ENCODE measurements at places on chromosomes 6 and 20.

GRCh38 chr6:5083813-5084359, 1.3 kb upstream of the PPP1R3G start:
- H3K4me3 ChIP-seq: no peak overlapping the region
- H3K27ac ChIP-seq: no peak overlapping the region
- no peaks in the 10 kb centered on the region for H3K27me3 ChIP-seq
- no peak for DNase-seq

GRCh38 chr20:53677447-53678314, 84.0 kb upstream of the ZNF217 start:
- DNase-seq: no peak
- no peak overlapping the region for H3K4me3 ChIP-seq
- no peak overlapping the region for H3K27ac ChIP-seq
- no peaks in the 10 kb centered on the region for H3K27me3 ChIP-seq
- H3K4me1 ChIP-seq: peaks cover 6% of the 10 kb centered on the region

DNA sequence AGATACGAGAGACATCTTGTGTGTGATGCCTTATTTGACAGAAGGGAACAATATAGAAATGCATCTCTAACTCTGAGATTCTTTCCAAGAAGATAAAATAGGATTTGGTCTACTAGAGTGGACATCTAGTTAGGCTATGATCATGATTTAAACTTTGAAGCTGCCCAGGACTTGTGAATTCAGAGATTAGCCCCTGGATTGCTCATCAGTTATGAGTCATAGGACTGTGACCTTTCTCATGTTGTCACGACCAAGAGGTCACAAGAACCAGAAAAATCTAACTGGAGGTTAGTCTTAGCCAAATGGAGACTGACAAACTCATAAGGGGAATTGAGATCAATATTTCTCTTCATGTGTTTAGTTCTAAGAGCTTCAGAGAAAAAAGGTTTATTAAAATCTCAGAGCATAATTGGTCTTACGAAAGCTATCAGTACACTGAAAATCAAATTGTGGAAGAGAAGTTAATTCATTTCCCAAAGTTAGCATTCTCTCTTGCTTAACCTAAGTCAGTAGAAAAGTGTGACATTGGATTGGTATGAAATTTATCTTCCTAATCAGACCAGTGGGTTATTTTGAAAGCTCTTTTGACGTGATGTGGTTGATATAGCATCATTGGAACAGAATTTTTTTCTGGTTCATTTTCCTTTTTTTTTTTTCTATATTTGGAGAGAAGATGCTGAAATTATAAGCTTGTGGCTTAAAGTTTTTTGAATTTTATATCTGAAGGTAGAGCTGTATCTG, 245.7 kb downstream of the RNF144B start:
- no peak overlapping the region for H3K4me3 ChIP-seq
- H3K27me3 ChIP-seq: no peaks in the 10 kb centered on the region
- no peaks in the 10 kb centered on the region for H3K4me1 ChIP-seq
- H3K27ac ChIP-seq: no peak overlapping the region
- DNase-seq: no peak

DNA sequence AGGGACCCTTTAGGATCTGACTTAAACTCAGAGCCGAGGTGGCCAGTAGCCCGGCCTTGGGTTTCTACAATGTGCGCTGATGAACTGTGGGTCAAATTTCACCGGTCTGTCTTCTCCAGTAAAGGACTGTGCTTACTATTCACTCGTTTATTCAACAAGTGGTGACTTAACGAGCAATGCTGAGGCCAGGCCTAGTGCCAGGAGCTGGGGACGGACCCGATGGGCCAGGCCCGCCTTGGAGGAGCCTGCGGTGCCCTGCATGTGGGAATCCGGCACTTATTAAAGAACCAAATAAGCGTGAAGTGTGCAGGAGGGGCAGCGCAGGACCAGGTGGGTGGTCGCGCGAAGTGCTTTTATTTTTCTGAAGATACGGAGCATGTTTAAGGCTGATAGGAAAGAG, 24.0 kb downstream of the CTCFL start:
- no peak for DNase-seq
- no peak overlapping the region for H3K4me3 ChIP-seq
- H3K4me1 ChIP-seq: peaks cover 6% of the 10 kb centered on the region
- H3K36me3 ChIP-seq: no peaks in the 10 kb centered on the region
- H3K27me3 ChIP-seq: peaks cover 6% of the 10 kb centered on the region

GRCh38 chr6:15544321-15544900, 118.4 kb downstream of the DTNBP1 start:
- H3K27me3 ChIP-seq: no peaks in the 10 kb centered on the region
- H3K4me1 ChIP-seq: no peaks in the 10 kb centered on the region
- no peak overlapping the region for H3K4me3 ChIP-seq
- no peak overlapping the region for H3K27ac ChIP-seq
- no peak for DNase-seq
- H3K36me3 ChIP-seq: no peaks in the 10 kb centered on the region

DNA sequence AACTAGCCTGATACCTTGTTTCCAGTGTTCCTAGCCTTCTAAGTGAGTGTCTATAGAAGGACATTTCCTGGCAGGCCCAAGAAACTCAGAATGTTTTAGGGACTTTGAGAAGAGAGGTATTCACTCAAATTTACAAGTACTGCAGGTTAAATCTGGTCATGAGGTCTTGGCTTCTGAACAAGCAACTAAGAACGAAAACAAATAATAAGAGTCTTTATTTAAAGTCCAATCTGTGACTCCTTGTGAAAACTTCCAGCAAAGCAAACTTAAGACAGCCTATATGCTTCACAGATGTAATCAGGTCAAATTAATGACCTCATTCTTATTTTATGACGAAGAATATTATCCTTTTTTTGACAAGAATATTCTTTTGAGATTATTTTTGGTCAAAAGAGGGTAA, 79.4 kb upstream of the PRSS16 start:
- no peaks in the 10 kb centered on the region for H3K36me3 ChIP-seq
- no peaks in the 10 kb centered on the region for H3K4me1 ChIP-seq
- no peaks in the 10 kb centered on the region for H3K27me3 ChIP-seq

- H3K4me3 ChIP-seq: no peak overlapping the region
- DNase-seq: no peak
- no peaks in the 10 kb centered on the region for H3K36me3 ChIP-seq
- no peak overlapping the region for H3K27ac ChIP-seq
These were observed 54.4 kb downstream of the SNRNP48 start for GRCh38 chr6:7644417-7644816.

DNA sequence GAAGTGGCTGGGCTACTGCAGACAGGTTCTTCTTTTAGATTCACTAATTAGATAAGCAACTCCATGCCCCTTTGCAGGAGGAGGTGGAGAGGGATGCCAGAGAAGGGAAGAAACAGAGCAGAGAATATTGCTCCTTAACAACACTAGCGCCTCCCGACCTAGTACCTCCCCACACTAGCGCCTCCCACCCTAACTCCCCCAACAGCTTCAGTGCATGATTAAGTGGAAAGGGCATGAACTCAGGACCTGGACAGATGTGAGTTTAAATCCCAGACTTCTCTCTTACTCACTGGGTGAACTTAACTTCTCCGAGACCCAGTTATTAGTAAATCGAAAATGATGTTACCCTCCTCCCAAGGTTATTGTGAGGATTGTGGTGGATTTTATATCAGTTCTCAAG, 25.7 kb downstream of the STX11 start:
- H3K27ac ChIP-seq: no peak overlapping the region
- no peaks in the 10 kb centered on the region for H3K27me3 ChIP-seq
- peaks cover 27% of the 10 kb centered on the region for H3K4me1 ChIP-seq
- H3K4me3 ChIP-seq: no peak overlapping the region
- DNase-seq: no peak
- no peaks in the 10 kb centered on the region for H3K36me3 ChIP-seq

GRCh38 chr20:53957451-53958172, 112.8 kb downstream of the BCAS1 start:
- H3K27ac ChIP-seq: no peak overlapping the region
- no peak for DNase-seq
- no peaks in the 10 kb centered on the region for H3K36me3 ChIP-seq

DNA sequence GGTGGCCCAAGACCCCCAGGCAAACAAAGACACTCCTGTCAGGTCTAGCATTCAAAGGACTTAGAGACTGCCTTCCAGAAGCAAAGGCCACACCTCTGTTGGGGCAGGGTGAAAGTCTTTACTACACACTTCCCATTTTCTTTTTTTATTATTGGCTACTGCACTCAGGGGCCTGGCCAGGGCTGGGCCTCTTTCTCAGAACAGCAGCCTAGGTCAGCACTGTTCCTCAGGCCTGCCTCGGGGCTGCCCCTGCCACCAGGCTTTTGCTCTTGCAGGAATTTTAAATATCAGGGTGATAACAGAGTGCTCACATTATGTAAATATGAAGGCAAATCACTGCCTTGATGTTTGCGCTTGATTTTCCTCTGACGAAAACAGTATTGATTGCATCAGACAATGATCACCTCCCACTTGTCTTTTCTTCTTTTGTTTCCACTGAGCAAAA, 18.5 kb downstream of the GSTA4 start:
- H3K4me3 ChIP-seq: no peak overlapping the region
- H3K27ac ChIP-seq: no peak overlapping the region
- H3K36me3 ChIP-seq: no peaks in the 10 kb centered on the region

- H3K27me3 ChIP-seq: no peaks in the 10 kb centered on the region
- DNase-seq: no peak
- no peak overlapping the region for H3K27ac ChIP-seq
- H3K4me3 ChIP-seq: no peak overlapping the region
- no peaks in the 10 kb centered on the region for H3K36me3 ChIP-seq
These were observed 317.8 kb upstream of the SULF2 start for GRCh38 chr20:48102931-48103660.

- no peak overlapping the region for H3K27ac ChIP-seq
- H3K27me3 ChIP-seq: no peaks in the 10 kb centered on the region
- no peaks in the 10 kb centered on the region for H3K36me3 ChIP-seq
- no peaks in the 10 kb centered on the region for H3K4me1 ChIP-seq
- DNase-seq: peak; percentile 74
These were observed 18.4 kb upstream of the MMP24 start for GRCh38 chr20:35207950-35208611.

DNA sequence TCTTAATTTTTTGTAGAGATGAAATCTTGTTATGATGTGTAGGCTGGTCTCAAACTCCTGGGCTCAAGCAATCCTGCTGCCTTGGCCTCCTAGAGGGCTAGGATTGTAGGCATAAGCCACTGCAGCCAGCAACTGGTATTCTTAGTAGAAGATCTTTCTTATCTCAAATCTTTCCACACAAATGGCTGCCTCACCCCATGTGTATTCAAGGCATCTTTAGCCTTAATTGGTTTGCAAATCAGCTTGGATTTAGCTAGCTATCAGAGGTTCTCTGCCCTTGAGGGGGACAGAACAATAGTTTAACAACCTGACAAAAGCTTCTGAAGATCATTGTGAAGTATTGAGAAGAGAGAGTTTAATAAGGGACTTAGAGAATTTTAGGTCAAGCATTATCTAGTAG, 17.9 kb upstream of the ABRACL start:
- H3K4me3 ChIP-seq: no peak overlapping the region
- no peaks in the 10 kb centered on the region for H3K36me3 ChIP-seq
- no peaks in the 10 kb centered on the region for H3K4me1 ChIP-seq
- DNase-seq: no peak
- no peak overlapping the region for H3K27ac ChIP-seq

- no peaks in the 10 kb centered on the region for H3K27me3 ChIP-seq
- H3K4me3 ChIP-seq: no peak overlapping the region
- H3K36me3 ChIP-seq: no peaks in the 10 kb centered on the region
- no peaks in the 10 kb centered on the region for H3K4me1 ChIP-seq
These were observed 231.8 kb upstream of the QKI start for GRCh38 chr6:163182696-163183095.

DNA sequence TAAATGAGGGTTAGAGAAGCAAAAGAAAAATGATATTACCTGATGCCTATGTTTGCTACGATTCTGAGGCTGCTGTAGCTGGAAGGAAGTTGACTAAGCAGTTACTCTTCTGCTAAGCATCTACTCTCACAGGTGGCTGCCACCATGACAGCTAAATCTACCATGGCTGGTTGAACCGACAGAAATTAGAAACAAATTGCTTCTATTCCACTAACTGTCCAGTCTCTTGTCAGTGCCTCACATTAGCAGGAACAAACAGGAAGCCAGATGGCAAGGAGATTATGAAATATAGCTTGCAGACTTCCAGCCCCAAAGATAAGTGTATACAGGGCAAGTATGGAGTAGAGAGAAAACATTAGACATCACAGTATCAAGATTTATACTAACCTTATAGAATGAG, 59.4 kb upstream of the TMEM200A start:
- H3K4me1 ChIP-seq: no peaks in the 10 kb centered on the region
- DNase-seq: no peak
- no peaks in the 10 kb centered on the region for H3K36me3 ChIP-seq
- H3K4me3 ChIP-seq: no peak overlapping the region
- H3K27ac ChIP-seq: no peak overlapping the region
- no peaks in the 10 kb centered on the region for H3K27me3 ChIP-seq

DNA sequence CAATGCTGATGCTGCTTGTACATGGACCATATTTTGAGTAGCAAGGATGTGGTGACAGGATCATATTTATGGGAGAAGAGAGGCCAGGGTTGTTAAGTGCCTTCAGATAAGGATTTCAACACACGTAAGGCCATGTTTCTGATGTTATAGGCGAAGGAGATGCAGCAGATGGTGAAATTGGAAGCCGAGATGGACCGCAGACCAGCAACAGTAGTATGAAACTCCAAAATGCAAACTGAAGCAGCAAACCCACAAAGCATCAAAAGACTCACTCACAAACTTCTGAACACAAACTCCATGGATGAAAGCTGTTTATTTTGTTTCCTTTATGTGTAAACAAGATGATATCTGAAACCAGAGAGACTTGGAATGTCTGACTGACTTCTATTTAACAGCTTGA, 35.6 kb upstream of the LAMP5 start:
- no peaks in the 10 kb centered on the region for H3K36me3 ChIP-seq
- H3K4me3 ChIP-seq: no peak overlapping the region
- H3K4me1 ChIP-seq: no peaks in the 10 kb centered on the region
- H3K27me3 ChIP-seq: no peaks in the 10 kb centered on the region
- no peak overlapping the region for H3K27ac ChIP-seq

DNA sequence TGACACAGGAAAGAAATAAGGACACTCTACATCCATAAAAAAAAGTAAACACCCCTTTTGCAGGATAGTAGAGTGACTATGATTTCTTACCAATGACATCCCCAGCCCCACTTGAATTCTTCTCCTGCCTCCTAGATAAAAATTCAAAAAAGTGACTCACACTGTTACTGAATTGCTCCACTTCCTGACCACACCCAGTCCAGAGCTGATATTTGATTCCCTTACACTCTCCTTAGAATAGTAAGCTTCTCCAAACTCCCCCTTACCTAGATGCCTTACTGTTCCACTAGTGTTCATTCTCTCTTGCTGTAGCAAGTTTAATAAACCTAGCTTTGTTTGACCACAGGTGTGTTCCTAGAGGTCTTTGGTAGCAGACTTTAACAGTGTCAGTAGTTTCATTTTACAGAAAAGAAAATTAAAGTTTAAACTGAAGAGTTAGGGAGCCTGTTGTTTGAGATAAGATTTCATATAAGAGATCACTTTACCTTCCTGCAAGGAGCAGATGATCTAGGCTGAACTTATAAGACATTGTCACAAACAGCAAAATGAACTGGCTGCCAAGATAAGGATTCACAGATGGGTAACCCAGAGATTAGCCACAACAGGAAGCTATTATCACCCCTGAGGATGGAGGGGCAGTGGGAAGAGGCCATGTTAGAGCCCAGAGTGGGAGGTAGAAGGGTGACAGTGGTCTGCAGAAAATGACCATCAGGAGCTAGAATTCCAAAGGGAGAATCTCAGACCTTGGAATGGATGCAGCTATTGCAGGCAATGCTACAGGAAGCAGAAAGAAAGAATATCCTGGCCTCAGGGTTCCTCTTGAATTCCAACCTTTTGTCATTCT, 28.4 kb upstream of the BTN3A2 start:
- peaks cover 5% of the 10 kb centered on the region for H3K27me3 ChIP-seq
- peaks cover 17% of the 10 kb centered on the region for H3K4me1 ChIP-seq
- no peak for DNase-seq
- no peaks in the 10 kb centered on the region for H3K36me3 ChIP-seq
